ENCODE measurements at places on chromosomes 11 and 22.

GRCh38 chr22:25722626-25723025, 19.4 kb upstream of the MYO18B start:
- no peak overlapping the region for H3K4me3 ChIP-seq
- H3K36me3 ChIP-seq, result no peaks in the 10 kb centered on the region
- no peaks in the 10 kb centered on the region for H3K27me3 ChIP-seq
- H3K4me1 ChIP-seq, result no peaks in the 10 kb centered on the region
- no peak for DNase-seq

DNA sequence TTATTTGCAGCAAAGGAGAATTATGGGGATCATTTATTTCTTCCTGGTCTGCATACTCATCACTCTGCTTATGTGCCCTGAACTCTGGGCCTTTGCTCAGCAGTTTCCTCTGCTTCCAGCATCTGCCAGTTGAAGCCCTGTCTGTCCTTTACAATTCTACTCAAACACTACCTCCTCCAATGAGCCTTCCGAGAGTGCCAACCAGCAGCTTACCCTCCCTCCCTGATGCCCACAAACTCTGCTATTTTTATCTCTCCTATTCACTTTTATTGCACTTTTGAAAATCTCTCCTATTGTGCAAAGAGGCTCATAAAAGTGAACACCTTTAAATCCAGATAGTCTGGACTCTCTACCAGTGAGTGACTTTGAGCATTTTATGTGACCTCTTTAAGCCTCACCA, 3.6 kb upstream of the ME3 start:
- no peak overlapping the region for H3K4me3 ChIP-seq
- no peaks in the 10 kb centered on the region for H3K36me3 ChIP-seq
- no peaks in the 10 kb centered on the region for H3K27me3 ChIP-seq
- peak overlapping the region; percentile 5 for H3K27ac ChIP-seq
- peaks cover 10% of the 10 kb centered on the region for H3K4me1 ChIP-seq
- DNase-seq, result peak; percentile 47

DNA sequence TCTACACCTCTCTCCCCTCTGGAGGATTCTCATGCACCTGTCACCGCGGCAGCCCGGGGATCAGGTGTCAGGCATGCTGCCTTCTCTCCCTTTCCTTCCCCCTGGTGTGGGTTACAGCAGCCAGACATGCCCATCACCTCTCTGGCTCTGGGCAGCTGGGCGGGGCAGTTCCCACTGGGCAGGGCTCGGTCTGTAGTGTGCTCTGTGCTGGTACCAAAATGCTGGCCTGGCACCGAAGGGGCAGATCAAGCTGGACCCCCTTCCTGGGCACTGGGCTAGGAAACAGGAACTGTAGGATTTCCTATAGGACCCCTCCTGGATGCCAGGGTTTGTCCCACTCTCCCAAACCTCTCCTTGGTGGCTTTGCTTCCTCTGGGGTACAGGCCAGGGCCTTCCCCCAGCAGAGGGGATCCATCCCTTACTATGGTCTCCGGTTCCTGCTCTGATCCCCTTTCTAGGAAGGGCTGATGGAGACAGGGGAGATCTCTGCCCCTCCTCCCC, 821 bp downstream of the GAL3ST1 start:
- H3K36me3 ChIP-seq, result no peaks in the 10 kb centered on the region
- peak; percentile 63 for DNase-seq
- peak overlapping the region; percentile 62 for H3K27ac ChIP-seq
- H3K27me3 ChIP-seq, result no peaks in the 10 kb centered on the region
- H3K4me1 ChIP-seq, result no peaks in the 10 kb centered on the region
- H3K4me3 ChIP-seq, result no peak overlapping the region

GRCh38 chr11:46075168-46075567, 46.1 kb downstream of the PHF21A start:
- no peak for DNase-seq
- no peak overlapping the region for H3K4me3 ChIP-seq
- no peaks in the 10 kb centered on the region for H3K27me3 ChIP-seq
- H3K4me1 ChIP-seq, result no peaks in the 10 kb centered on the region
- no peaks in the 10 kb centered on the region for H3K36me3 ChIP-seq

- no peak overlapping the region for H3K4me3 ChIP-seq
- H3K27ac ChIP-seq, result no peak overlapping the region
- H3K36me3 ChIP-seq, result no peaks in the 10 kb centered on the region
- no peak for DNase-seq
Measured at GRCh38 chr11:45247433-45247832, 38.7 kb downstream of the SYT13 start.

DNA sequence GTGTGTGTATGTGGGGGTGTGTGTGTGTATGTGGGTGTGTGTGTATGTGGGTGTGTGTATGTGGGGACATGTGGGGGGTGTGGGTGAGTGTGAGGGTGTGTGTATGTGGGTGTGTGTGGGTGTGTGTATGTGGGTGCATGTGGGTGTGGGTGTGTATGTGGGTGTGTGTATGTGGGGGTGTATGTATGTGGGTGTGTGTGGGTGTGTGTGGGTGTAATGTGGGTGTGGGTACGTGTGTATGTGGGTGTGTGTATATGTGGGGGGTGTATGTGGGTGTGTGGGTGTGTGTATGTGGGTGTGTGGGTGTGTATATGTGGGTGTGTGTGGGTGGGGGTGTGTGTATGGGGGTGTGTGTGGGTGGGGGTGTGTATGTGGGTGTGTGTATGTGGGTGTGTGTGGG, 106.7 kb downstream of the SPATA19 start:
- DNase-seq, result no peak
- no peaks in the 10 kb centered on the region for H3K27me3 ChIP-seq
- no peaks in the 10 kb centered on the region for H3K4me1 ChIP-seq
